ENCODE measurements at places on chromosomes 7 and 10.

GRCh38 chr10:112509558-112510291 is 62.7 kb downstream of the VTI1A start:
- DNase-seq = no peak

DNA sequence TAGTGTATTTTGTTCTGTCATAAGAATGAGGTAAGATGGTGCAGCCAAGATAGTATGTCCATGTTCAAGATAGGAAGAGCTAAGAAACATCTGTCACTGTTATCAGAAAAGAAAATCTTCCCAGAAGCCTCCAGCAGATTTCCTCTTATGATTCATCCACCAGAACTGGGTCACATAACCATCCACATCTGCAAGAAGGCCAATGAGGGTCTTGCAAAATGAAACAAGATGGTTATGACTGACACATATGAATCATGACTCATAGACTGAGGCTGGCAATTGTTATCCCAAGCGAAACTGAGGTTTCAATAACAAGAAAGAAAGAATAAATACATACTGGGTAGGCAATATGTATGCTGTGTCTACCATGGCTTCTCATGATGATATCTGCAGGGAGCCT is 30.3 kb downstream of the CCNJ start:
- peak; percentile 92 for DNase-seq

DNA sequence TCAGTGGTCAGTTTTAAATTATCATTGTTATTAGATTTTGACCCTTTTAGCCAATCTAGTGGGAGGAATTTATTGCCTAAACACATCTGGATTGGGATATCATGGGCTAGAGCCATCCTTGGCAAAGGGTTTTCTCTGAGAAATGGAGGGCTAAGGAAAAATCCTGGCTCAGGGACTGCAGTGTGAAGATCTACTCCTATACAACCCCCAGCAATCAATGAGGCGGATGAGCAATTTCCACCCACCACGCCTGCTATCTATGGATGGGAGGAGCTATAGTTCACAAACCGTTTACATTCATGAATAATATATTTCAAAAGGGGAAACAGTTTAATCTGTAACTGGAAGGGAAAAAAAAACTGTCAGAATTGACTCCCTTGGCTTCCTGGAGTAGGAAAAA is 2.7 kb downstream of the CAV1 start:
- no peak for DNase-seq

DNA sequence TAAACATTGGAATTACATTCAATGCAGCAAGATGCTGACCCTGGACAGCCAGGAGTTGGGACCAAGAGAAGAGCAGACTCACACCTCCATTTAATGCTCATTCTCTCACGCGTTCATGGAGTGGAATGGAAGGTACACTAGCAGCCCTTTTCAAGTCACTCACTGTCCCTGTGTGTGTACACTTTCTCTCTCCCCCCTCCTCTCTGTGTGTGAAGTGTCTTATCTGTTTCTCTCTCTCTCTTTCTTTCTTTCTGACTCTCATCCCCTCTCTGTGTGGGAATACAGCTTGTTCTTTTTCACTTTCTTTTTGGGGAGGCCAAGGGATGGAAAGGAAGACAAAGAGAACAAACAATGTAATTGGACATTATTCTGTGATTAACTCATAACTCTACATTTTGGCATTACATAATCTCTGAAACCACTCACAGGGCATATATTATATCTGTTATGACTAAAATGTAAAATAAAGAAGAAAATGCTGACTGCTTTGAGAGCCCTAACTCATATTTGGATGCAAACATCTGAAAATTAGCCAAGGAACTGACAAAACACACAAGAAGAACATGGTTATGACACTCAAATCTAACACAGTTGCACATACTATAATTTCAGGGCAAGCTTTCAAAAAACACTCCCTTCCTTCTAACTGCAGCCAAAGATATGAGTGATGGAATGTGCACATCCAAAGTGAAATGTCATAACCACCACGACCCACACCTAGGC is 188.8 kb downstream of the PARD3 start:
- no peak for DNase-seq

DNA sequence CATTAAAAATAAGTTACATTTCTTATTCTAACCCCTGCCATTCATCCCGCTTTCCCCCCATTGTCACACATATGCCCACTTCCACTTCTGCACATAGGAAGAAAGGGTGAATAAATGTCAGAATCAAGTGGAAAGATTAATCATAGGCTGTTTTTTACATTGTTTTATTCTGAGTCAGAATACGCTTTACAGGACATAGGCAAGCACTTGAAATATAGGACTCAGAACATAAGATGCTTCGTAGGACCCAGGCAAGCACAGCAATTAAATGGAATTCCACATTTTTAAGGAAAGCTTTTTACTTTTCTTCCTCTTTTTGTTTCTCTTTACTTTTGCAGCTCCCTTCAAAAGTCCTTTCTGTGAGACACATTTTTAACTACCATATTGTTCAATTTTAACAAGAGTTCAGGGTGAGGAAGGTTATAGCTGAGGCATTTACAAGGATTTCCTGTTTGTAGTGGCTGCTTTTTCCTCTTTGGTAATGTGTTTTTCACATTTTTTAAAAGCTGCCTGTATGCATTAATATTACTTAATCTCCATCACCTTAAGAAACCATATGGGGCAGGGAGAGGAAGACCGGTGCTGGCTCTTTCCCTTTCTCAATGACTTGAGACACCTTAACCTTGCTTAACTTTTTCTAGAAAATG is 130.0 kb downstream of the TES start:
- no peak for DNase-seq

GRCh38 chr10:108060246-108060645 is 895.7 kb upstream of the SORCS1 start:
- no peak for DNase-seq

DNA sequence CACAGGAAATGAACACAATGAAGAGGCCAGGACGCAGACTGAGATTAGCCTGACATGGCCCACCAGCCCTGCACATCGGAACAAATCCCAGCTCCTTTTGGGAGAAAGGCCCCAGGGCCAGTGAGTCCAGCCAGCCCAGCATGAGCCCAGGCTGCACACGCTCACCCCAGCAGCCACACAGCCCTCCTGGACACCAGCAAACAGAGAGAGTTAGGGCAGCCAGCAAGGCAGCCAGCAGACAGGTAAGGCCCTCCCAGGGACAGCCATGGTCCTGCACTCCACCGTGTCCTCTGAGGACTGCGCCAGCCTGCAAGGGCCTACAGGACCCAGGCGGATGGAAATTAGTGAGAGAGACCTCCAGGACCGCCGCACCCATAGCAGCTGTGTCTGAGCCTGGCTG is 8.1 kb upstream of the GRID1 start:
- DNase-seq = no peak

DNA sequence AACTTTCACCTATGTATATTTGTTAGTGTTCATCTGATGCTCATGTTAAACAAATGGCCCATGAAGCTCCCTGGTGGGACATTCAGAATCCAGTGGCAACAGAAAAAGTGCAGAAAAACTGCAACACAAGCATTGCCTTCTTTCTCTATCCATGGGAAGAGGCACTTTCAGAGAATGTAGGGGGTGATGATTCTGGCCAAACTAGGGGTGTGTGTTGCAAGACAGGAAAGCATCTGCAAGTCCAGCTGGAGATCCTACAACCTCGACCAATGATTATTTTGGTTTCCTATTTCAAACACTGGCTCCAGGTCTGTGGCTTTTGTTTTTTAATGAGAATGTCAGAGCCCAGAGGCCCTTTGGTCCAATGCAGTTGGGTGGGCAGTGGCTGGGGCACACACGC is 198.7 kb downstream of the CXCL12 start:
- DNase-seq = no peak

- peak; percentile 65 for DNase-seq
These were observed 2.3 kb upstream of the CUZD1 start for GRCh38 chr10:122847782-122848604.

DNA sequence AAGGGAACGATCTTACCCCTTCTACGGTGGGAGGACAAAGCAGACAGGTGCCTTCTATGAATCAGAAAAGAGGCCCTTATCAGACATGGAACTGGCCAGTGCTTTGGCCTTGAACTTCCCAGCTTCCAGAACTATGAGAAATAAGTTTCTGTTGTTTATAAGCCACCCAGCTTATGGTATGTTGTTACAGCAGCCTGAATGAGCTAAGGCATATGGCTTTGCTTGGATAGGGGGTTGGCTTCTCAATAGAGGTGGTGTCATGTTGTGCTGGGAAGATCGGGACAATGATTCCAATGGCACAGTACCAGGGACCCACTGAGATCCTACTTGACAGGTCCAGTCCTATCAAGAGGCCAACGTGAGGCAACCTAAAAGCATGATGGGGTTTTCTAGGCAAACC is 183.4 kb upstream of the BMPER start:
- DNase-seq = no peak

- DNase-seq = no peak
These were observed 57.8 kb downstream of the MINDY3 start for GRCh38 chr10:15802375-15802949.

DNA sequence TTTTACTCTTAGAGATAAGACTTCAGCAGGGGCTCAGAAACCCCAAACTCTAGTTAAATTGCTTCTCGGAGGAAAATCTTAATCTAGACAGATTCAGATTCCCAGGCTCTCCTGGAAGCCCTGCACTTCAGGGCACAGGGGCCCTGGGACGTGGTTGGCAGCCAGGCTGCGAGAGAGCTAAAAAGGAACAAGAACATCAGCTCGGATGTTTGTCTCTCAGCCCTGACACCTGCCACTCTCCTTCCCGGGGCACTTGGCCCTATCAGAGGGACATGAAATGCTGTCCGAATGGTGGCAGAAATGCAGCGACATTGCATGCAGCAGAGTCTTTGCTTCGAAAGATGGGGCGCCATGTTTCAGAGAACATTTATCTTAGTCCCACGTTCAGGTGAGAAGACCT is 166.8 kb downstream of the CCDC3 start:
- no peak for DNase-seq

GRCh38 chr7:81721437-81721836 is 48.4 kb downstream of the HGF start:
- DNase-seq = no peak

GRCh38 chr10:78255796-78256638 is 222.4 kb downstream of the RPS24 start:
- DNase-seq = peak; percentile 92

- peak; percentile 29 for DNase-seq
These were observed 86.6 kb downstream of the NRBF2 start for GRCh38 chr10:63219749-63220148.

- DNase-seq = no peak
These were observed 53.4 kb downstream of the EPC1 start for GRCh38 chr10:32293581-32293980.

DNA sequence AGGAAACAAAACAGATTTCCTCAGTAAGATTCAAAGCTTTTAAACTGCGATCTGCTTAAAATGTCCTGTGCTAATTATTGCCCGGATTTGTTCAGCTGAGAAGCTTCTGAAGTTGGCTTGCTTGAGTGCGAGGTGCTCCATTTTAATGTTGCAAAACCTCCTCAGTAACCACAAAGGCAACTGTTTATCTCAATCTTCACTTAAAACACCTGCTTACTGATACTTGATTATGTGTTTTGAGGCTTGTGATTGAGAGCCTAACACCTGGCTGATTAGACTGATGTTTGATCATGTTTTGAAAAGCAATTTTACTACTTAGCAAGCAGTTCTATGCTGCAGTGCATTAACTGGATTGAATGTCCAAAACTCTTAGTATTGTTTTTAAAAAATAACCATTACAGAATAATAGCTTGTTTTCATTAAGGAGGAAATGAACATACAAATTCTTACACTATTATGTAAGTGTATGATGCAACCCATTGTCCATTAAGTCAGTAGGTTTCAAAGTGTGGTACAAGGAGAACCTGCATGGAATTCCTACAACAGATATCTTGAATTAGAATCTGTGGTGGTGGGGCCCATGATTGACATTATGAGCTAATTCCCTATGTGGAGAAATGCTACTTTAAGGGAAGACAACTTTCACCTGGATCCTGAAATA is 96.9 kb upstream of the FAM180A start:
- DNase-seq = no peak

GRCh38 chr10:71921324-71922027 is 42.7 kb upstream of the CHST3 start:
- no peak for DNase-seq

DNA sequence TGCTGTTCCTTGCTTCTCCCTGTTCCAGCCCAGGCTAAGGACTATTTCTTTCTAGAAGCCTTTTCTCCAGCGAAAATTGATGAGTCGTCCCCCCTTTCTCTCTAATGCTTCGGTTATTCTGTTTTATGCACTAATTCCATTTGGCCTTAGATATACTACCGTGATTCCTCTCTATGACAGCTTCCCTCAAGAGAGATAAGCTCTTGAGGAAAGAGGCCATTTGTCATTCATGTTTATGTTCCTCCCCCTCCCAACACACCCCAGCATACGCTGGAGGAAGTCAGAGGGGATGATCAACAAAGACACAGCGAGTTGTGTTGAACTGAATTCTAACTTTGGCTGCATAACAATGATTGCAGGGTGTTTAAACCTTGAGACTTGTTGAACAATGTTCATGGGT is 198.8 kb downstream of the BMPER start:
- no peak for DNase-seq

- DNase-seq = peak; percentile 49
These were observed 864 bp downstream of the CDCA7L start for GRCh38 chr7:21944616-21945453.

DNA sequence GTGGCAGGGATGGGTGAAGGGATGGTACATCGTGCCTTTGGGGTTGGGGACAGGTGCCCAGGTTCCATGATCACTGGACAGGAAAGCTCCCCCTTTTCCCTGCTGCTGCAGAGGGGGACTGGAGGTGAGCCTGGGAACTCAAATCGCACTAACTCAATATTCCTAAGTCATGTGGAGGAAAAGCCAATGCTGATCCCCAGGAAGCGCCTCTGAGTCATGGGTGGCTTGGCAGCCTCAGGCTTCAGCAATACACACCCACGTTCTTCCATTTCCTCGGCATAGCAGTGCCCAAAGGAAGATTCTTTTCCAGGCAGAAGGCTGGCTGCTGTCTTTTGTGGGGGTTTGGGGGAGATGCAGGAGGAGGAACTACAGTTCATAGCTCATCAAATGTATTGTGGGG is 165.8 kb downstream of the CCDC3 start:
- DNase-seq = no peak

DNA sequence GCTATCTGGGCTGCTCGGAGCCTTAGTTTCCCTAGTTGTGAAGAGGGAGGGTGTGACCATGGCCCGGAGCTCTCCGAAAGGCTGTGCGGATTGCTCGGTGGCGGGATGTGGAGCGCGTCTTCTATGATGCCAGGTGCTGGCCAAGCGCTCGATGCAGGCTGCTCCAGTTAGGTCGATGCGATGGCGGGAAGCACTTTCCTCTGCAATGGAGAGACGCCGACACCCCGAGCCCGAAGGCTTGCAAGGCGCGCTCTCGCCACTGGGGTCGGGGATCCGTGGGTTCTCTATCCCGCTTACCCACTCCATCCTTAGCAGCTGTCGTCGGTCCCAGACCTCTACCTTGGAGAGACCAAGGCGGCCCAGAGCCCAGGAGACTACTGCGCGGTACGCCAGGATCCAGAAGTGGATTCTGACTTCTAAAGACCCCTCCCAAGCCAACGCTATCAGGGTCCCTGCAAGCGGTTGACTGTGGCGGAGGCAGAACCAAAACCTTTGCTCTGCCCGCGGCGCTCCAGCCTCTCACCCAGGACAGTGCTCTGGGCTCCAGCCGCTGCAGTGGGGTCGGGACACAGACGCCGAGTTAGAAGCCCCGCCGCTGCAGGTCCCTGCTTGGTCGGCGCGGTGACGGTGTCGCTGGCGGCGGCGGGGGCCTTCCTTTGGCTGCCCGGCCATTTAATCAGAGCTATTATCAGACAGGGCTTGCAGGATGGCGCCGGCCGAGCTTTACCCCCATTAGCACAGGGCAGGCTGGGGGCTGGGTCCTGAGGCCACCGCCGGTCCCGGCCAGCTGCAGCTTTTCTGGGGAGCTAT is 7.8 kb upstream of the TBX20 start:
- DNase-seq = no peak

Measured in MV-4-11 (cell line).